Thoracic aorta (tissue), 2 donors: ENCODE measurements at places on chromosomes 11 and 22. TPM values are rescaled to one million over a fixed set of nuclear protein-coding genes. Genes with fewer than 3 reads are reported as not detected.

OR2AT4 gene
- total RNA-seq: not detected

FGF4 gene
- not detected for total RNA-seq

MUC15 gene
- 0.54 TPM for total RNA-seq

BATF2 gene
- total RNA-seq: 2.6 TPM

UBE2L6 gene
- 45.8 TPM for total RNA-seq

EIF3F gene
- total RNA-seq: 166 TPM

PHETA2 gene
- 22.1 TPM for total RNA-seq

VSIG10L2 gene
- not detected for total RNA-seq

OTOG gene
- total RNA-seq: not detected

CHST1 gene
- 50.2 TPM for total RNA-seq

CTSD gene
- total RNA-seq: 427 TPM

MYO18B gene
- 45.6 TPM for total RNA-seq

NOL12 gene
- total RNA-seq: 11.1 TPM

KRTAP5-9 gene
- total RNA-seq: not detected

SAC3D1 gene
- total RNA-seq: 18.0 TPM

WT1 gene
- not detected for total RNA-seq

PKDREJ gene
- total RNA-seq: under 0.01 TPM

NOX4 gene
- 293 TPM for total RNA-seq

TMPRSS4 gene
- 2.2 TPM for total RNA-seq

C11orf21 gene
- total RNA-seq: 1.1 TPM

FAM227A gene
- 0.71 TPM for total RNA-seq

USP2 gene
- 2.1 TPM for total RNA-seq
